ENCODE measurements at places on chromosomes 7 and 10.

GRCh38 chr10:71204746-71205145 lies 7.6 kb upstream of the UNC5B start:
- no peak for DNase-seq

DNA sequence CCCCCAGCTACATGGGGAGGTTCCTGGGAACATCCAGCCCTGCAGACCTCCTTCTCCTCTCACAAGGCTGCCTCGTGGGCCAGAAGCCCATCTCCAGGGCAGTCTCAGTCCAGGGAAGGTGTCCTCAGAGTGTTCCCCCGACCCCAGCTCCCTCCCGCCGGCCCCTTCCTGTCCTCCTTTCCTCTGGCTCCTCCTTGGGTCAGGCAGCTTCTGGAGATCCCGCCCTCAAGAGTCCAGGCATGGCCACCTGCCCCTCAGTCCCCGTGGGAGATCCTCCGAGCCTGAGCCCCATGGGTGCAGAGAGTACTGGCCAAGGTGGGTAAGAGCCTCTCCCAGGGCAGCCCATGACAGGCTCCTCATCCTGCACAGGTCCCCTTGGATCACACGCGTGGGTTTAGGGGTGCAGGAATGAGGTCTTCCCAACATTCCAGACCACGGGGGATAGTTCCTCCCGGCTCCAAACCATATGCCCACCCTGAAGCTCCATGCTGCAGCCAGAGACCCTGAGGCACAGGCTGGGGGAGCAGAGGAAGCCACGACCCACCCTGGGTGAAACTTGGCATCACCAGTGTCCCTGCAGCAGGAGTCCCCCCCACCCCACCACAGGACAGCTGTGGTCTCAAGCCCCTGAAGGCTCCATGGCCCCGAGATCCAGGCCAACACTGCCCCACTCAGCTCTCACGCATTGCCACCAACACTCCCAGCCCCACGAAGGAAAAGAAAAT lies 65.5 kb downstream of the OAT start:
- DNase-seq, result no peak

GRCh38 chr7:98569691-98570337 lies 47.3 kb upstream of the NPTX2 start:
- no peak for DNase-seq

DNA sequence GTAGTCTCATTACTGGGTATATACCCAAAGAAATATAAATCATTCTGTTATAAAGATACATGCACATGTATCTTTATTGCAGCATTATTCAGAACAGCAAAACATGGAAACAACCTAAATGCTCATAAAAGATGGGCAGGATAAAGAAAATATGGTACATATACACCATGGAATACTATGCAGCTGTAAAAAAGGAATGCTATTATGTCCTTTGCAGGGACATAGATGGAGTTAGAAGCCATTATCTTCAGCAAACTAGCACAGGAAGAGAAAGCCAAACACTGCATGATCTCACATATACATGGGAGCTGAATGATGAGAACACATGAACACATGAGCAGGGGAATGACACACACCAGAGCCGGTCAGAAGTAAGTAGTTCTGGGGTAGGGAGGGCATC lies 297.4 kb upstream of the GLI3 start:
- DNase-seq, result no peak

DNA sequence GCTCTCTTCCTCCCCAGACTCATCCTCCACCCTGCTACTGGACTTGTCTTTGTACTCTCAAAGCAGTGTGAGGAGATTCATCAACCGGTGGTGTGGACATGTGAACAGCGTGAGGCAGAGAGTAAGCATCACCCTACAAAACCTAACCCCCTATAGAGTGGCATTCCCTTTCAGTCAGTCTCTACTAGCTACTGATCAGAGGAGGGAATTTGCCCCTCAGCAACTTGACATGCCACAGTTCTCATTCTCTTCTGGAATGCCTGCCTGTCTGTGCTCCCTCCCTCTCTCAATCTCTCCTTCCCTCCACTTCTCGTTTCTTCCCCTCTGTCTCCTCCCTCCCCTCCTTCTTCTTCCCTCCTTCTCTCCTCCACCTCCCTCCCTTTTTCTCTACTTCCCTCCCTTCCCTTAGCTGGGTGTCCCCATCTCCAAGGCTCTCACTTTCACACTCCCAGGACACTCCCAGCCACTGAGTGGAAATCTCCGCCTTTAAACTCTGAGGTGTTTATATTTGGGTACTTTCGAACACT lies 24.6 kb downstream of the H2AZ2 start:
- no peak for DNase-seq

- DNase-seq, result no peak
Observed at GRCh38 chr10:85446827-85447226, 919.8 kb downstream of the GRID1 start.

DNA sequence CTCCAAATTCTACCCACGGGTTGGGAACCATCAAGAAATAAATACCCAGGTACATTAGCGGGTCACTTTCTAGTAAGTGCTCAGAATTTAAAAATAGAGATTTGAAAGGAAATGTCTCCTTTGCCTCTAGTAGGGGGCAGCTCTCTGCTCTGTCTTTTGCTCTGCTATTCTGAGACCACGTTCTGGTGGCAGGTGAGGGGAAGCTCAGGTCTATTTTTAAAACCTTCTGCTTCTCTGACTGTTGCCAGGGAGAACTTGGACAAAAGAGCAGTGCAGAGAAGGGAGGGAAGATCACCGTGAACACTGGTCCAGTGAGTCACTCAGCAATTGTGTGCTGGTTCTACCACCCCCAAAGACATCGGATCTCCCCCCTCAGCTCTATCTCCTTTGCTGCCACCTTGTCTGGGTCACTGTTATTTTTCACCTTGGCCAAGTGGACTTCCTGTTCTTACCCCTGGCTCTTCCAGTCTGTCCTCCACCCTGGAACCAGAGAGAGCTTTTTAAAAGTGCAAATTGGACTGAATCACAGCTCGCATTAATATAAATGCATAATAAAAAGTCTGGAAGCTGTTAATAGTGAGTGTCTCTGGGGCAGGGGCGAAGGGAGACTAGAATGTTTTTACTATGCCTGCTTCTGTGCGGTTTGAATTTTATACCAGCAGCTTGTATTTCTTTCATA lies 72.4 kb upstream of the LOXL4 start:
- no peak for DNase-seq

- no peak for DNase-seq
Observed at GRCh38 chr10:84114088-84114667, 25.1 kb upstream of the GHITM start.

DNA sequence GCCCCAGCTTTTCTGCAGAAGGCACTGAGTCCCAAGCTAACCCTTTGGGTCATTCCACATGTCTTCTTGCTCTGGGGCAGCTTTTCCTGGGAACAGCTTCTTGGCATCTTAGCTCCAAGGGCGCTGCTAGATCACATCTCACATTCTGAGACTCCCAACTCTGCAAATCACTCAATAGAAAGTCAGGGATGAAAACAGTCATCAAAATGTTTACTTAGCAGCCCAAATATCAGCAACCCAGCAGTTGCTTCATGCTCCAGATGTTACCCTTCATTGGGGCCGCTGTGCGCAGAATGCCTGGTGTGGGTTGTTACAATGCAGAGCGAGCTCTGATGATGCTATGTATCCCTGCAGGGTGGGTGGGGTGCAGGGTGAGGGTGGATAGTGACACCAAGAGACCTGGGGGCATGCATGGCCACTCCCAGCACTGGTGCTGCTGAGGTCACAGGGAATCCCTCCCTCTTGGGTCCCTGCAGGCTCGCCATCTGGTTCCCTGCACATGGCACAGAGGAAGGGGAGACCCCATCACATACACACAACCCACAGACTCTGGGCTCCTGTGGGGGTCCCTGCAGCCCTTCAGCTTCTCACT lies 19.0 kb downstream of the WDFY4 start:
- DNase-seq, result no peak

DNA sequence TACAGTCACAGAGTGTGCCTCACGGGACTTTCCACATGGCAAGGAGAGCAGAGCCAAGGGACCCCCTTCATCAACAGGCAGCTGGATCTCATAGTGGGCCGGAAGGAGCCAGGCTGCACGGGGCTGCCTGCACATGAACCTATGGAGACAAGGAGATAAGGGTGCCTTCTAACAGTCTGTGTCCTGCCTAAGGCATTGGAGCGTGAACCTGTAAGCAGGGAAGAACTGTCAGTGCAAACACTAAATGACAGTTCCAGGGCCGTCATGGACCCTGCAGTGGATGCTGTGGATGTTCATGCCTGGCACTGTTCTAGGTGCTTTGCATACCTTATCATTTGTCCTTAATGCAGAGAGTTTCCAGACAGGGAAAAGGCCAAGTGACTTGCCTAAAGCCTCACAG lies 85.9 kb downstream of the WIPF3 start:
- DNase-seq, result no peak

DNA sequence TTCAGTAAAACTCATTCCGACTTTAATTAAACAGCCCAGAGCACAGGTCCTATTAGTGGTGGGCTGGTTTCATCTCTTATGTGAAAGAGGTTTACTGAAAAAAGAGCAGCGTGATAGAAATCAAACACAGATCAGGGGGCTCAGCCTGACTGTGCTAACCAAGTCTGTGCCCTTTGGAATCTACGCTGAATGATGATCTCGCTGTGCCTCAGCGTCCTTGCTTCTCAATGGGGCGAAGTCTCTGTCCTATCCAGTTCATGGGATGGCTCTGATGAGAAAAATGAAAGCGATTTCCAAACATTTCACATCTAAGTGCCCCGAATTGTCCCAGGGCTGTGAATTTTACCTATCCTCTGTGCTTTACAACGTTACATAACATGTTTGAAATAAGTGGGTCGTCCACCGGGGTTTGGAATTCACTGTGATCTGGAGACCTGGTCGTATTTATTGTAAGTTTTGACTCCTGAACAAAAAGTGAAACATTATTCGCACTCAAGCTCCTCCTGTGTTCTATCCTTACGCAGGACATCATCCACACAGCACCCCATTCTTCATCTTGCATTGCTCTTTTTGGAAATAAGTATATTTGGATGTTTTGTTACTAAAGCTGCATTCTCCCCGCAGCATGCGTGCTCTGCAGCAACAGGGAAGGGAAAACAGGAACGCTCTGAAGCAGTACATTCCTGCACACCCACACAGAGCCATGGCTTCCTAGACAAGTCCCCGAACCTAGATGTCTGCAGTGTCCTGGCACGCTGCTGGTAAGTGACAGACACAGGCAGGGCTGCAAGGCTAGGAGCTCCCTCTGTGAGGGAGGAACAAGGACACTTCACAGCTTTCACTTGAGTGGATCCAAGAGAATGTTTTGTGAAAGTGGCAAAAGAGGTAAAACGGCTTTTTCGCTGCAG lies 83.5 kb downstream of the SLC37A3 start:
- DNase-seq, result no peak

DNA sequence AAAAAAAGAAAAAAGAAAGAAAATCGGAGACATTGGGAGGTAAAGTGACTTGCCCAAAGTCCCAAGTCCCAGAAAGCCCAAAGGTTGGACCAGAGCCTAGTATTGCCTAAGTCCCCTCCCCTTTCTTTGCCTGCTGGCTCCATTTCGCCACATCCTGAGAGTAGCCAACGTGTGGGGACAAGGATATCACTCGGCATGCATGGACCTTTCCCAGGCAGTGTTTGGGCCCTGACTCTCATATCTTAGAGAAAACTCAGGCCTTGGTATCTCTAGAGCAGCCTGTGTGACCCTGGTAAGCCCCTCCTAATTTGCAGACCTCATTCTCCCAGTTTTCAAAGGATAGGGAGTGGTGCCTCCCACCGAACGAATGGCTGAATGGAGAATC lies 294.2 kb upstream of the ZMIZ1 start:
- DNase-seq, result no peak

- DNase-seq, result no peak
Observed at GRCh38 chr7:115827305-115828045, 203.1 kb downstream of the TFEC start.

- DNase-seq, result no peak
Observed at GRCh38 chr10:5970527-5970926, 6.8 kb downstream of the IL15RA start.

DNA sequence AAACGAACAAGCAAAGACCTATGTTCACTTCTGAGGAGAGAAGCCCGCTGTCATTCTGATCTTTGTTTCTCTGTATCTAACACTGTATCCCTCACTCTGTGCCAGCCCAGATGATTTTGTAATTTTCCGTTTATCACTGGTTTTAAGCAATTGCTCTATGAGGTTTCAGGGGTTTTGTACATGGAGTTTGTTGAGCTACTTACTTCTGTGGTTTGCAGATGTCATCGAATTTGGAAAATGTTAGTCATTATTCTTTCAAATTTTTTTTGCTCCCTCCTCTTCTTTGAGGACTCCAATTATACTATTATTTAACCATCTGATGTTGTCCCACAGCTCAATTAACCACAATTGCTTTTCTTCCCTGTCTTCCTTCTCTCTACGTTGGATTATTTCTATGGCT lies 650.9 kb upstream of the IGFBP3 start:
- no peak for DNase-seq

- no peak for DNase-seq
Observed at GRCh38 chr10:17216217-17216900, 11.7 kb upstream of the VIM start.

DNA sequence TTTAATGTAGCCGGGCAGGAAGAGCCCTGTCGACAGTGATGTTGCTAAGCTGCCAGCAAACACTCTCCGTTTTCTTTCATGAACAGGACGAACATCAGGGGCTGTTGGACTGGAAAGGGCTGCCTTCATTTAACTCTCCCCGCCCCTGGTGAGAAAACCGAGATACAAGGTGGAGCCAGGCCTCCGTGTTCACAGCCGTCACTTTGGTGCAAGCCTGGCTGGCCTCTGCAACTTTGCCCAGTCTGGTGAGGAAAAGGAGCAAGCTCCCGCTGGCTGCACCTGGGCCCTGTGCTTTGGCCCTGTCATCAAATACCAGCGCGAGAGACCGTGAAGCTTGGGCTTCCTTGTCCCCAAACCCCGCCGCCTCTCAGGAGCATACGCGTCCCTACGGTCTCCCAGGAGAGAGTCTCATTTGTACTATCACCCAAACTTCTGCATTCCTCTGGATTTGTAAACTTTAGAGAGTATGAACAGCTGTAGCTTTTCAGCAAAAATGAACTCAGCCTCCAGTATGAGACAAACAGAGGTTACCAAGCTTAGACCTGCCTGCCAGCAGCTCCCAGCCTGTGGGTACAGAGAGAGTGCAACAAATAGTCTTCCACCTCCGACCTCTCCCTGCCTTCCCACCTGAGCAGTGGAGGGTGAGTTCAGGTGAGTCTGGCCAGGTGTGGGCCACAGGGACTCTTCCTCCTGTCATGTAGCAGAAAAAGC lies 445.3 kb upstream of the MGMT start:
- DNase-seq, result no peak

- no peak for DNase-seq
Observed at GRCh38 chr10:57963546-57963945, 304.1 kb downstream of the IPMK start.

- no peak for DNase-seq
Observed at GRCh38 chr7:108127461-108127860, 2.7 kb downstream of the LAMB4 start.

GRCh38 chr10:122198631-122199030 lies 72.5 kb upstream of the BTBD16 start:
- DNase-seq, result no peak
